A549 (cell line): ENCODE measurements at places on chromosomes 7 and 10.

- DNase-seq = peak; percentile 16
These were observed 20.7 kb downstream of the COX15 start for GRCh38 chr10:99711129-99711719.

- no peak for DNase-seq
These were observed 12.1 kb upstream of the PAX2 start for GRCh38 chr10:100733329-100733728.

- peak; percentile 59 for DNase-seq
These were observed 719 bp downstream of the DPY19L1 start for GRCh38 chr7:35036361-35037171.

GRCh38 chr10:26486990-26487850 is 49.1 kb downstream of the APBB1IP start:
- DNase-seq = peak; percentile 76

DNA sequence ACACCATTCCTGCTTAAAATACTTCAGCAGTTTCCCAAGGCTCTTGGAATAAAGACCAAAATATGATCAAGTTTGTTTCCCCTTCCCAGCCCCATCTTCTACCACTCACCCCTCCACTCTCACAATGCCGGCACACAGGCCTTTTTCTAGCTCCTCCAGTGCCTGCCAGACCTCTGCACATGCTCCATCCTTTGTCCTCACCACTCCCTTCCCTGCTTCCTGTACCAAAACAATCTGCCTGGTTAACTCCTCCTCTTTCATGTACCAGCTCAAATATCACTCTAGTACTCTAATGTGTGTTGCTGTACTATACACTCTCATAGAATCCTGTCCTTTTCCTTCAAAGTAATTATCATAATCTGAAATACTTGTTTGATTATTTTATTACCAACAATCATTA is 19.4 kb downstream of the SCRN1 start:
- no peak for DNase-seq

GRCh38 chr7:51324206-51324898 is 7.7 kb upstream of the COBL start:
- no peak for DNase-seq

DNA sequence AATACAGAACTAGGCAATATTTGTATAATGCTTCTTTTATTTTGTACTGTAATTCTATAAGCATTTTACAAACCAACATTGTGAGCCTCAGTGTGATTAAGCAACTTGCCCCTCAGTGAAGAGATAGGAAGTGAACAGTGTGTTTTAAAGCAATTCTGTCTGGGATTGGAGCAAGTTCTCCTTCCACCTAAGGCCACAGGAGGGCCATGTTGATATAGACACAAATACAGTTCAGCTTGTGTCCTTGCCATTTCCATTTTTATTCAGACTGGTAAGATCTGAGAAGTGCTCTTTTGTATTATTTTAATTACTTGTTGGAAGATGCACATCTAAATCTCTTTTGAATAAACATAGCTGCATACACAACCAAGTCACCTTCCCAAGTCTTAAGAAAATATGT is 416.3 kb upstream of the COBL start:
- peak; percentile 1 for DNase-seq

DNA sequence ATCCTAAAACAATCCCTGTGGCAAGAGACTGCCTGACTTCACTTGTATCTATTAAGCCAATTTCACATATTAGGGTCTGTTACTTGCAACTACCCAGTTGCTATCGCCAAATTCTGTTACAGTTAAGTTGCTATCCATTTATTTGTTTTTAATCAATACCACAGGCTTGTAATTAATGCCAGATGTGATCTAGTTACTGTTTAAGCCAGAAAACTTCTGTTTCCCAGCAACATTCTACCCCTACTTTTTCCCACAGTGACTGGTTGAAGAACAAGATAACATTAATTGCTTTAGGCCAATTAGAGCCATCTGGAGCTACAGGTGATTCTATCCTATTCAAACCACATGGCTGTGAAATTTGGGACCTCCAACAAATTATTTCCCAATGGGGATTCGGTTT is 131.3 kb downstream of the ALOX5 start:
- DNase-seq = no peak

DNA sequence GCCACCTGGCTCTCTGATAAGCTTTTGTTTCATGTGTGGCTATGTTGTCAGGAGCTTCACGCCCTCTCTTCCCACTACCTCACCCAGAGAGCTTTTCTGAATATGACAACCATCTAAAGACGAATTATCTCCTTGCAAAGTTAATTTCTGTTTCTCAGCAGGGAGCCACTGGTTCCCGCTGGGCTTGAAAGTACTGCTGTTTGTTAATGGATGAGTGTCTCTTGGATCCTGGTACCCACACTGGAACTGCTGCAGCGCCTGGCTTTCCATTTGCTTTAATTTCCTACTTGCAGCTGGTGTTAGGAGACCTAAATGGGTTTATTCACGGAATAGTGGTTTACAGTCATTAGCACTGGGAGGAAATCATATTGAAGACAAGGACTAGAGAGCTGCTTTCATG is 267.9 kb upstream of the LRGUK start:
- DNase-seq = no peak

GRCh38 chr7:91348711-91349110 is 84.5 kb downstream of the FZD1 start:
- DNase-seq = no peak

DNA sequence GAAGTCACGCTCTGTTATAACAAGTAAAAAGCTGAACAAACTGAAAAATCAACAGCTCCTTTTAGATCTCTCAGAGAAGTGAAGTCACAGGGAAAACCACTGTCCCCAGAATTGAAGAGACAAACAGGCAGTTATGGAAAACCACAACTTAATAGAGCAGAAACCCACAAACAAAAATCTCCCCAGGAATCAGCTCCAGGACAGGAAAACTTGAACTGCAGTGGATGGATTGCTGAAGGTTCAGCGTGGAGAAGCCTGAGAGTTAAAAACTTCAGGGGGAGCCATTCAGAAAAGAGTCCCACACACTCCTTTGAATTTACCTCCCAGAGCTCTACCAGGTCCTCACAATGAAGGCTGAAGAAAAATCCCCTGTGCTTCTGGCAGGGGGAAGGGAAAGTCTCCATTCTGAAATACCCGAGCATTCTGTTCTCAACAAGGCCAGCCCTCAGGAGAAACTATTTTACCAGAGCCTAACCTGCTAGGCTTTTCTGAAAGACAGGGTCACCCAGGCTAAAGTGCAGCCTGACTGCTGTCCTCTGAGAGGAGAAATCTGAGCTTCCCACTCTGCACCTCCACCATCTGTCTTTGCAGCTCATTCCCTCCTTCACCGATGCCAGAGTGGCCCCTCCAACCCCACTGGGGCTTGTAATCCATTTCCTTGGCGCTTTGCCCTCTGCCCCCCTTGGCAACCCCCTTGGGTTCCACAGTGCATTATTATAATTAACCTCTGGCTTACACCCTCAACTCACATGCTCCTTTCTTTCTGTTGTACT is 65.0 kb upstream of the CCNY start:
- DNase-seq = no peak

DNA sequence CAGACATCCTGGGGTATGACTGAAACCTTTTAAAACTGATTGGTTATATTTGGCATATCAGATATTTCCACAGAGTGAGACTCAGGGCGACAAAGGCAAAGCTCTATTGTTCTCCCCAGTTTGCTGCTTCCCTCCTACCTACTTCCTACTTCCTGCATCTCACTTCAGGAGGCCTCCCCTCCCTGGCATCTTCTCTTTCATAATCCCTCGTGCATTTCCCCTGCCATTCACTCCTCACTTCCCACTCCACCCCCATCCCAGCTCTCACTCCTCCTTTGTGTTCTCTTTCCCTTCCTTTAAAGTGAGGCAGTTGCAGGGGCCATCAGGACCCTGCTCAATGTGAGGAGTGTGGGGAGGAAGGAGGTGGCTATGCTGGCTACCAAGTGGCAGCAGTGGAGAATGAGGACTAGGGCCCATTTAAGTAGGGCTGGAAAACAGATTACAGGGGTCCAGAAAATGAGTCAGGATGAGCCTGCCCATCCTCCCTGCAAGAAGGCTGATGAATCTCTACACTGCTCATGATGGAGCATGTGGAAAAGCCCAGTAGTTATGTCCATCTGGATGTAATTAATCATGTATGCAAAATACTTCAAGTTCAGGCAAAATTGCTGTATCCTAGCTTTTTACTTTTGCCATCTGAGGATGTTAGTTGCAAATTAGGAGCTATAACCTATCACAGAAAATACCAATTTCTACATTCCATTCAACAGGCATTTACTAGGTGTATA is 311.8 kb upstream of the IMMP2L start:
- no peak for DNase-seq

GRCh38 chr10:105183536-105183935 is 542.4 kb downstream of the SORCS3 start:
- no peak for DNase-seq

- no peak for DNase-seq
These were observed 42.8 kb upstream of the PRSS58 start for GRCh38 chr7:142300689-142301088.

DNA sequence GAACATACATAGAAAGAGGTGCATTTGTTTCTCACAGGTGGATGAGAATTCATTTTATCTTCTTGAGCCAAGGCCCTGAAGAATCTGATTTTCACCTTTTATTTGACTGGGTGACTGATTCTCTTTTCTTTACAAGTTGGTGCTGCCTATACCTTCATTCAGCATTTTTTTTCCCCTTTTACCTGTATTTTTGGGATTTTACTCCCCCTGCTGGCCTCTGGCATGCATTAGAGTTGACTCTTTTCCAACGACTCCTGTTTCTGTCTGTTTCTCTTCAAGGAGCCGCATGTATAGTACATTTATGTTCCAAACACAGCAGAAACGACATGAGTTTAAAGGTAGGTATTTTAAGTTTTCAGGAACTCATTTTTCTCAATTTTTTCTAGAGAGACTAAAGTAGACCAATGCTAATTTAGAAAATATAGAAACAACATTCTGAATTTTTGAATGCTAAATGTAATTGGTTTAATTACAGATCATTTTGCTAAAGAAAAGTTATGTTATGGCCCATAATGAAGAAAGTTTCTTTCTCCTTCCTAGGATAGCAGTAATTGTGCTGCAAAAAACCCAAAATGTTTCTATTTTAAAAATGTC is 149.8 kb upstream of the HDAC9 start:
- peak; percentile 48 for DNase-seq

- DNase-seq = no peak
These were observed 425.7 kb upstream of the NFE2L3 start for GRCh38 chr7:25726170-25726780.

- no peak for DNase-seq
These were observed 109.3 kb downstream of the CPEB3 start for GRCh38 chr10:92181575-92181974.

DNA sequence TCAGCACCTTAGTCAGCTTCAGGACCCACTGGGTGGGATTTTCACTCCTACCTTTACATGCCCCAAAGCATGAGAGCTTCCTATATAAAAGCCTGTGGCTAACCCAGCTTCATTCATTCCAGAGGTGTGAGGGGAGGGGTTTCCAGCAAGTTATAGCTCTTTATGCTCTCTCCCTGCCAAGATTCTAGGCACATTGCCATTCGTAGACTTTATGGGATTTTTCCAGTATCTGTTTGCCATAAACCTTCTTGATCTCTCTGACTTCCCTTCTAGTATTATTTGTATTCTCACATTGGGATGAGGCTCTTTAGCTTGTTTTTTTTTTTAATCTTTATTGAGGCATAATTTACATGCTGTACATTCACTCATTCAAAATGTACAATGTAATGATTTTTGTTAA is 67.5 kb downstream of the POU6F2 start:
- DNase-seq = no peak

DNA sequence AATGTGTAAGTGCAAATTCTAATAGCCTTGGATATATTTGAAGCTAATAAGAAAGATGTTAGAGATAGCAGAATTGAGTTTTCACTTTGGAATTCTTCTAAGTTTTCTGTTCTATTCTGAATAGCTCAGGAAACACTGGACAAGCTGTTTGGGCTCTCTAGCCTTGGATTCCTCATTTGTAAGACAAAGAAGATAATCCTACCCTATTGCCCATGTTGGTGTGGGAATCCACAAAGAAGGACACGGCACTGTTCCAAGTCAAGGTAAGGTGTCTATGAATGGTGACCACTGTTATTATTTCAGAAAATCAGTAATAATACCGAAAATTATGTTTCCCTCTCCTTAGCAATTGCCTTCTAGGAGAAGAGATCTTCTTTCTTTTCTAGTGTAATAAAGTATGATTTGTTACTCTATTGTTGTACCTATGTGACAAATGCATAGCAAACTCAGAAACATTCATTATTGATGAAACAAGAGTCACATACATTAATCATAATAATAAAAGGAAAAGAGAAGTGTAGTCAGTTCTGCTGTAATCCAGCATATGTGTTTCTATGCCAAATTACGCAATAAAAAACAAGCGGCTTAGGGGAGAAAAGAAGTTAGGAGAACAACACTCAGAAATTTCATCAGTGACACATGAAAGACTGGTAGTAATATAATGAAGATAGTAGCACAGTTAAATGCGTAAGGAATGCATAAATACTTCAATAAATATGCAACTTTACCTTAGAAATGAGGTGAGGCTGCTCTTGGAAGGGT is 1012.3 kb upstream of the PHF14 start:
- DNase-seq = no peak

- no peak for DNase-seq
These were observed 14.1 kb upstream of the CSGALNACT2 start for GRCh38 chr10:43124094-43124521.

GRCh38 chr10:27744802-27745731 is 552 bp downstream of the MKX start:
- no peak for DNase-seq

DNA sequence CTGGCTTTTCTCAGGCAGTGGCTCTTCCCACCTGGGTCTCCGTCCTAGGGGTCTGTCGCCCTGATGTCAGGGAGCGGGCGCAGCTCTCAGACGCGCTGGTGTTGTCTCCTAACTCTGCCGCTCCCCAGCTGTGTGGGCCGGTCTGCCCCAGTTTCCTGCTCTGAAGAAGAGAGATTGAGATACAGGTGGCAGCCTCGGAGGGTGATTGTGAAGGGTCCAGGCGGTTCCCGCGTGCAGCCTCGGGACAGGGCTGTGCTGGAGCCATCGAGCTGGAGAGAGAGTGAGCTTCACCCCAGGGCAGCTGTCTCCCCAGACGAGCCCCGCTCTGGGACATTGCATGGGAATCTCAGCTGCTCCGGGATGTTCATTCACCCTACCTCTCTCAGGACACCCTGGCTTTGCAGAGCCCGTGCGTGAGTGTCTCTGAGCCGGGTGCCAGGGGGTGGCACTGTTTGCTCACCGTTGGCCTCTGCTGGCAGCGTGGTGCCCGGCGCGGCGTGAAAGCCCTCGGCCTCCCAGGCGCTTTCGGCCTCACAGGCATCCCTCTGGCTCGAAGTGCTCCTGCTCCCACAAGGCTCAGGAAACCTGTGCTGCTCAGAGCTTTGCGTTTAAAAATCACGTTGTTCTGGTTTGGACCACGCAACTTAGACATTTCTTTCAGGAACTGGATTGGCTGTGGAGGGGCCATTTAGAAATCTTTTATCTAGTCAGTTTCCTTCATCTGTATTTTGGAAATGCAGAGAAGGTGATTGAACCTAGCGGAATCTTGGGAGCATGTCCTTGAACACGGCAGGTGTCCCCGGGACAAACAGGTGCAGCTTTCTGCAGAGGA is 33.8 kb upstream of the ZFAND2A start:
- DNase-seq = peak; percentile 65

DNA sequence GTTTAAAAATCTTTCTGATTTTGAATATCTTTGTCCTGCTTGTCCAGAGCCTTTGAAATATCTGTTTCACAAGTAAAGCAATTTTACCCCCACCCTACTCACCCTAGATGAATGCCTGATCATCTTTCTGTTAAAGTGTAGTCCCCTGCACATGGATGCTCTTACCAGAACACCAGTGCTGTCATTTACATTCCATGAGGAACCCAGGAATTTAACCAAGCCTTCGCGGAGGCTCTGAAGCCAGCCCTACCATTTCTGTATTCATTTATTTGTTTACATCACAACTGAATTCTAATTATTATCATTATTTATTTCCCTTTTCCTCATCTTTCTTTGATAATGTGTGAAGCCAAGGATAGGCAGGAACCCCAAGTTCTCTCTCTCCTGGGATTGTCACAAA is 167.8 kb upstream of the MYO3A start:
- DNase-seq = no peak
